ENCODE measurements at places on chromosomes 2 and 18.

DNA sequence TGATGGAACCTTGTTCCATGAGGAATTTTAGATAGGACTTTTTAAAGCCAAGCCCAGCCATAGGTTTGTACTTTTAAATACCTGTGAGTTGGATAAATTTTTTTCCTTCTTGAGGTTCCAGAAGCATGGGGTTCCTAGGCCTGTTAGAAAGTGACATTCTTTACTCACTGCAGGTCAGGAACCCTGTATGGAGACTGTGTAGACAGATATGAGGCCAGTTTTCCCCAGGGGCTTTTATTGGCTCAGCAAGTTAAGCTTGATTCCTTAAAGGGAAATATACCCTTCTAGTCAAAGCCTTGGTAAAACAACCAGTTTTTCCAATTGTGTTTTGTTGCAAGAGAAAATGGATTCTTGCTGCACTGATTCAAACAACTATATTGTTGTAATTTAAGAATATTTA is 38.4 kb upstream of the GMCL1 start:
- DNase-seq, result no peak

- DNase-seq, result no peak
Observed at GRCh38 chr18:62389761-62390481, 64.8 kb downstream of the TNFRSF11A start.

GRCh38 chr2:38214209-38214717 is 138.3 kb upstream of the CYP1B1 start:
- DNase-seq, result no peak

GRCh38 chr2:201882353-201883090 is 76.2 kb downstream of the CDK15 start:
- DNase-seq, result peak; percentile 43

All from hematopoietic multipotent progenitor cell treated with erythropoietin and hydrocortisone succinate and interleukin-3 and kit ligand, for 8 days (in vitro differentiated cells).